ENCODE measurements at places on chromosomes 11 and 22.

GRCh38 chr11:20493340-20493739 lies 105.8 kb downstream of the PRMT3 start:
- no peak for DNase-seq

- DNase-seq: no peak
Observed at GRCh38 chr11:10674440-10674855, 19.1 kb downstream of the IRAG1 start.

DNA sequence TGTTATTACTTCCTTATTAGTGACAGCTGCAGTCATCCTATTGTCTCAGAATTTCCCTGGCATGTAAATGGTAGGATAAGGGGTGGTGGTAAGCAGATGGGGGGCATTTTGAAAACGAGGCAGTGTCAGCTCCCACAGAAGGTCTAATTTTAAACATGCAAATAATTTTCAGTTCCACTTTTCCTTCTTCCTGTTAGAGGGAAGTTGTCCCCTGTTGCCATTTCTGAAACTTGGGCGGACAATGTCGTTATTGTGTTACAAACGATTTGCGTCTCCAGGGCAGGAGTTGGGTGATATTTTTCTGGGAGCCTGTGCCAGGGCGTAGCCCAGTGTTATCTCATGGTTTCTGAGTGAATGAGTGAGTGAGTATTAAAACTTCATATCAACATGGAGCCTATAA lies 7.4 kb downstream of the PTPRJ start:
- DNase-seq: no peak

DNA sequence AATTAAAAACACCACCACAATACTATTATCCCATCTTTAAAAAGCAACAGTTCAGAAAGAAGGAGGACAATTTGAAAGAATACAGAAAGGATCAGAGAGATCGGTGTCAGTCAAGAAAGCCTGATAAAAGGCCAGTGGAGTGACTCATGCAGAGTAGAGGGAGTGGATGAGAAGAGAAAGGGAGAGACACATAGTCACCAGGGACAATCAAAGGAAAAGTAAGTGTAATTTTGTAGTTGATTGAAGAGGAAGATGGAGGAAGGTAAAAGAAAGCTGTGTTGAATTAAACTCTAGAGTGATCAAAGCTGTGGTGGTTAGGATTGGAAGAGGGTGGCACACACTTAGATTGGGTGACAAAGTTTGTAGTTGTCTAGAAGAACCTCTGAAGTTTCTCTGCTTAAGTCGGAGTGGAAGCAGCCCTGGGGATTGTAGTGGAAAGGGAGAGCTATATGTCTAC lies 14.1 kb downstream of the SPECC1L start:
- peak; percentile 15 for DNase-seq

GRCh38 chr11:61117168-61117520 lies 14.9 kb downstream of the CD5 start:
- DNase-seq: no peak

- no peak for DNase-seq
Observed at GRCh38 chr11:47586098-47586855, at the start of gene FAM180B. Gene FAM180B, plus strand, starts transcription at chr11:47586678. Its CDS starts 91 bp downstream, at chr11:47586769.

DNA sequence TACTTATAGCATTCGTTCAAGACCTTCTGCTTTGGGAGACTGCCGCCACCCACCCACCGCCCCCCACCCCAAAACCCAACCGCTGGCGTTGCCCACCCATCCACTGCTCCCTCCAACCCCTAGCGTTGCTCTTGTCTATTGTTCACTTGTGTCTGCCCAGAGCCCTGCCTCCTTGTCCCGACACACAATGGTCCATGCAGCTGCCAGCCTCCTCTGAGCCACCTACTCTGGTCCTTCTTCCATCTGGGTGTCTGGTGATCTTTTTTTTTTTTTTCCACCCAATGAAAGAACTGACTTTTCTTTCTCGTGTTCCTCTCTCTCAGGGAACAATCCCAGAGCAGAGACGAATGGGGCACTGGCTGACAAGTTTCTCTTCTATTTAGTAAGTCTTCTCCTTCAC lies 256.0 kb upstream of the SESN3 start:
- no peak for DNase-seq

GRCh38 chr11:90434858-90435257 lies 212.0 kb upstream of the CHORDC1 start:
- no peak for DNase-seq

- peak; percentile 34 for DNase-seq
Observed at GRCh38 chr11:113474362-113475159, 637 bp downstream of the DRD2 start.

- no peak for DNase-seq
Observed at GRCh38 chr11:88814076-88814475, 251.7 kb downstream of the GRM5 start.

DNA sequence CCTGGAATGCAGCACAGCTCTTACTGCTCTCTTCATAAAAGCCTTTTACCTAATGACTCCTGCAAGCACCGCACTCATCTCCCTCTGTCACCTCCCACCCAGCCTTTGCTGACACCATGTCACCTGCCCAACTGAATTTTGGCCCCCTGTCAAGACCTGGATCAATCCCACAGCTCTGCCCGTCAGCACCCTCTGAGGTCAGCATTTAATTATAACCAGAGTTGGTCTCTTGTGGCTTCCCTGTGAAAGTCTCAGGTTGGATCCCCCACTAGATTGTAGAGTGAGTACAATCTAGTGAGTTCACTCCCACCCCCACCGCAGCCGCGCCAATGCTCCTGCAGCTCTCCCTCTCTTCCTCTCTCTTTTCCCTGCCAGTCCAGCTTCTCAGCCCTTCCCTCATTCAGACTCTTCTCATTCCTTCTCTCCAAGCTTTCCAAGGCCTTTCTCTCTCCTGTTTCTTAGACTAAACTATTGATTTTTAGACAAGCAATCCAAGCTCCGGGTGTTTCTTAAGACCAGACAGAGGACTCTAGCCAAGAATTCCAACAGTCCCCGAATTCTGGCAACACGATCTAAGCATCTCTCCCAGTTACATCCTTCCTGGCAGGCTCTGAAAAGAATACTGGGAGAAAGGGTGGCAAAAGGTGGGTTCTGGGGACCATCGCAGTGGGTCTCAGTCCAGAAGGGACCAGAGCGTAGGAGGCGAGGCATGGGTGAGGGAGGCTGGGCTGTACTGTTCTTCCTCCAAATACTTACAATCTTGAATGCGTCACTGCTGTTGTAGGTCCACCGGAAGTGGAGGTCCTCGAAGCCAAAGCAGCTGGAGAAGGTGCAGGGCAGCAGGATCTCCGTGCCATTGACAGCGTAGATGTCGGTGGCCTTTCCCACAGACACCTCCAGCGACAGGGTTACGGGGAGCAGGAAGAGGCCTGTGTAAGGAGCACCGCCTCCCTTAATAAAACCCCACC lies 8.0 kb downstream of the SCN4B start:
- no peak for DNase-seq

DNA sequence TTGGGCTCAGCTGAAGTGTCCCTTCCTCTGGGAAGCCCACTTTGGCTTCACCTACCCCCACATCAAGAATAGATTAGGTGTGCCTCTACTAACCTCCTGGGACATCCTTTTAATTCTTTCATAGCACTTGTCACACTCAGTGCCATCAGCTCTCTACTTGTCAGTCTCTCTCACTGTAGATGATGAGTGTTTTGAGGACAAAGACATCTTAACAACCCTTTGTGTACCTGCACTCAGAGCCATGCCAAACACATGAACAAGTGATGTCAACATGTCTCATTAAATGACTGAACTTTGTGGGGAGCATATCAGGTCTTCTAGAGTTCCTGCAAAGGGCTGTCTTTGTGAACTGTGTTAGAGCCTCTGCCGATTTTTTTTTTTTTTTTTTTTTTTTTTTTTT lies 87.0 kb upstream of the AMOTL1 start:
- no peak for DNase-seq

GRCh38 chr11:64881476-64881875 lies 3.1 kb upstream of the EHD1 start:
- no peak for DNase-seq

DNA sequence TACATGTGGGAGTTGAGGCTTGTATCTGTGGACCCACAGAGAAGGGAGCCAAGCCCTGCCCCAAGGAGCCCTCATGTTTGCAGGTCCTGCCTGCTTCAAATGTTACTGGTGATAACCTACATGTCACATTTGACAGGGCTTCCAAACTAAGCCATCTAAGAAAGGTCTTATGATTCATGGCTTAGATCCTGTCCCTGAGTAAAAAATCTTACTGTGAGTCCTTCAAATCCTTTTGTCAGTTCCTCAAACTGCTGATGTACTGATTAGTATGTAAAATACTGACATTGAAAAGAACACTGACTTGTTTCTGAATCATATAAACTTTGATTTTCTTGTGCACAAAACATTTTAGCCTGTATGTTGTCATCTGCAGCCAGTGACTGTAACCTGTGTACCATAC lies 1.0 kb upstream of the PANX1 start:
- no peak for DNase-seq

DNA sequence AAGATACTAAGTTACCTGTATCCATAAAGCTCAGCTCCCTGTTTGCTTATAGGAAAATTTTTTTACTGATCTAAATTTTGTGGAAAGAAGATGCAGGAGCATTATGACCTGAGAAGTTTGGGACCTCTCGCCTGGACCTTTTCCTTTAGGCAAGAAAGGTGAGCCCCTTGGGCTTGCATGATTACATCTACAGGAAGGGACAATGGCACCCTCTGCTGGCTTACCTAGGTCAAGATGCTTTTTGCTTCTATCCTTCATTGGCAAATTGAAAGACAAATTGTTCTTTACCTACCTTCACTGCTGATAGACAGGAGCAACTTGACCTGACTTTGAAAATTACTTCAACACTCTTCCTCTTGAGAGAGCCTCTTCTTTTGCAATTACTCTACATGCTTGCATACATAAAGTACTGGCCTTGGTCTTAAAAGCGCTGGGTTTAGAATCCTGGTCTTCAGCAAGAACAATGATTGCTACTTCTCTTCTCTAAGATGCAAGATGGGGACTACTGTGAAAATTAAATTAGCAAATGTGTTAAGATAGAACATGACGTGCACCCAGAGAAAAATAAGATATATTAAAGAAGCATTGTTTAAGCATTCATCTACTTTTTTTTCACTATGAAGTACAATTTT lies 147.2 kb downstream of the TRPC6 start:
- DNase-seq: no peak

DNA sequence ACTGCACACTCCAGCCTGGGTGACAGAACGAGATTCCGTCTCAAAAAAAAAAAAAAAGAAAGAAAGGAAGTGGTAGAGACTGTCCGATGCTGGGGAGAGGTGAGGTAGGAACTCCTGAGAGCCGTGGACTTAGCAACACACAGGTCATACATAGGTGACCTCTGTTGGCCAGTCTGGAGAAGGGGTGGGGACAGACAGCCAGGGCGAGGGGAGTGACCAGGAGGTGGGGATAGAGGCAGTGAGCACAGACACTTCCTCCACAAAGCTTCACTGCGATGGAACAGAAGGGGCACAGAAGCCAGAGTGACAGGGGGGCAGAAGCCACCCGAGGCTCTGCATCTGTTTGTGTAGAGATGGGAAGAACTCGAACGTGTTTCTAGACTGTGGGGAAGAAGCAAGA lies 47.1 kb downstream of the MYH9 start:
- no peak for DNase-seq

GRCh38 chr11:128904656-128905344 lies 13.6 kb downstream of the KCNJ5 start:
- DNase-seq: no peak

- DNase-seq: no peak
Observed at GRCh38 chr11:2529173-2529572, 84.4 kb downstream of the KCNQ1 start.

DNA sequence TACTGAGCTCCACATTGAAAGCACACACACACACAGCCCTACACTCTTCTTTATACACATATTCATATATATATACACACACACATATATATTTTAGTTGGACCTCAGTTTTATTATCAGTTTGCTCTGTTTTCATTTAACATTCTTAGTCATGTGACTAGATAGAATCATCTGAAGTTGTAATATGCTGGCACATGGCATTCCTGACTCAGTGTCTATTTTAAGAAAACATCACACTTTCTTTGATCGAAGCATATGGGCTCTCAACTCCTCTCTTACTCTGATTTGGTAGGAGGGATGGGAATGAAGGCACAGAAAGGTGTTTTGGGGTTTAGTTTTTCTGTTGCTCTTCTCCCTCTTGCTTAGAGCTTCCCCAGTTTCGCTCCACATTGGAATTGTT lies 24.8 kb downstream of the AMOTL1 start:
- no peak for DNase-seq

GRCh38 chr22:23099531-23099804 lies 29.1 kb downstream of the GNAZ start:
- DNase-seq: no peak

- no peak for DNase-seq
Observed at GRCh38 chr22:33519071-33519973, 401.0 kb downstream of the LARGE1 start.

- DNase-seq: peak; percentile 41
Observed at GRCh38 chr22:24141586-24141985, 39.7 kb upstream of the SUSD2 start.

- no peak for DNase-seq
Observed at GRCh38 chr11:61893981-61894380, 2.6 kb upstream of the FADS3 start.
